ENCODE measurements at places on chromosomes 11 and 22.

DNA sequence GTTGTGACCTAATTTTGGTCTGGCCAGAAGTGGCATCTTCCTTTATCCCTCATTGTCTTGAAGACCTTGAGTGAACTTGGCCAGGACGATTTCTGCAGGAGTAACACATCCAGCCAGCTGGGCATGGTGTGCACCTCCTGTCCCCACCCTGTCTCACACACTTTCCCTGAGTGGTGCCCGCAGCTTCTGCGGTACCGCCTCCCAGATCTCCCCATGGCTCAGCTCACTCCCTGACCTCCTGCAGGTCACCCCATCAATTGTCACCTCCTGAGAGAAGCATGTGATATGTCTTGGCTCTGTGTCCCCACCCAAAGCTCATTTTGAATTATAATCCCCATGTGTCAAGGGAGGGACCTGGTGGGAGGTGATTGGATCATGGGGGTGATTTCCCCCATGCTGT lies 50.2 kb upstream of the TP53I11 start:
- no peak for DNase-seq

DNA sequence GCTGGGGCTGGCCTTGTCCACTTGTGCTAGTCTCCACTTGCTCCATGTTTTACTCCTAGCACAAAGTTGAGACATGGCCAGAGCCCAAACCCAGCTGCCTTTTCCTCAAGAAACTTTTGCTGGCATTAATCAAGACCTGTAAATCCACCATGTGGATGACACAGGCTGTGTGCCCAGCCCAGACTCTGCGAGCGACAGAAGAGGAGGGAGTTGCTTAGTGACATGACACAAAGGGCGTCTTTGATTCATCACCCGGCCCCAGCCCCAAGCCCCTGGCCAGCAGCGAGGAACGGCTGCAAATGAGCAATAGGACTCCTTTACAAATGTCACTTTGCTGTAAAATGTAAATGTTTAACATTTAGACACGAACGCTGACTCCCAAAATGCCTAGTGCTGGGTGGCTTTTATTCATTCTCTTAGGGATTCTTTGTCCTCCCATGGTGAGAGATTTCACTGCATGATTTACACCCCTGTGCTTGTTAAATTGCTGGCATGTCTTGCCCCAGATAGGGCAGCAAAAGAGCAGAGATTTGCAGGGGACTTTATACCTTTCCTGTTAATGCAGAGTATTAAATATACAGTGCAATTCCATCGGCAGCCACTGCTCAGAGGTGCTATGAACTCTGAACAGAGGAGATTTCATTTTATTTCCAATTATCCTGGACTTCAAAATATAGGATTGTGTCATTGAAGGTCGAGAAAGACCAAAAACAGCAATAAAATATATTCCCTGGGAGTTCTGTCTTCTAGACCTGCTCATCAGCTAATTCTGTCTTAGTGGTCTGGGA lies 263.6 kb upstream of the NCAM1 start:
- DNase-seq = no peak

DNA sequence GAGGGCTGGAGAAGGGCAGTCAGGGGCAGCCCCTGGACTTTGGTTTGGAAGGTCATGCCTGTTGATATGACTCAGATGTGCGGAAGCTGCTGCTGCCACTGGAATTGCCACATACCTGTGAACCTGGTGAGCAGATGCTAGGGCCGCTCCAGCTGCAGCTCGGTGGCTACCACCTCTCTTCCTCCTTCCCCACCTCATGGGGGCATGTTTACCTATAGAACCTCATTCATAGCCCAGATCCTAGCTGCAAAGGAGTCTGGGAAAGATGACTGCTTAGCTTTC lies 17.5 kb upstream of the TSPAN18 start:
- DNase-seq = no peak

DNA sequence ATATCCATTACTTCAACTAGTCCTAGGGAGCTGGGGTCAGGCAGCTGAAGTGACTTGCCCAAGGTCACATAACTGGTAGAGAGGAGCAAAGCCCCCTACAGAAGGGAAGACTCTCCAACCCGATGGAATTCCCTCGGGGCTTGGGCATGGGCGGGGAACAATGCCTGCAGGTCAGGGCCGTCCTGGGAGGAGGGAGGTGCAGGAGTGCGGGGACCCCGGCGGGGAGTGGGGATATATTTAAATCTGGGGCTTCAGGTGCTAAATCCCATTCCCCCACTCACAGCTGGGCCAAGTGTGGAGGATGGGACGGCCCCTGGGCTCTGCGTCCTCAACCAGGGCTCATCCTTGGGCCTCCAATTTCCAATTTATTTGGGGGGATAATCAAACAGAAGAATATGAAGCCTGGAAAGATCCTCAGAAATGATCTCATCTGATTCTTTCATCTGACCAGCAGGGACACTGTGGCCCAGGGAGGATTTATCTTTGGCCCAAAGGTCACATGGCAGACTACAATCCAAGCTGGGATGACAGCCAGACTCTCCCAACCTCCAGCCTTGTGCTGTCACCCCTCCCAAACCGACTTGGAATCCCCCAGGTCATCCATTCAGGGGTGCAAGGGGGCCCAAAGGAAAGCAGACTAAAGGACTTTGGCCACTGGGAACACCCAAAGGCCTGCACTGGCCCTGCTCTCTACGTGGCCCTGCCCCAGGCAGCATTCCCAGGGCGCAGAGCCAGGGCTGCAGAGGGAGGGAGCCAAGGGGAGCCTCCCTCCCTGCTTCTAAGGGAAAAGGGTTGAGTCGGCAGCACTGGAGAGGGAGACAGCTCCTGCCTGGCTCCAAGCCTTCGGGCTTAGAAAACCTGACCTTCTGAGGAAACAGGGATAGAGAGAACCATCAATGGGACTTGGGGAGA lies 8.7 kb upstream of the C1QTNF6 start:
- DNase-seq = no peak

DNA sequence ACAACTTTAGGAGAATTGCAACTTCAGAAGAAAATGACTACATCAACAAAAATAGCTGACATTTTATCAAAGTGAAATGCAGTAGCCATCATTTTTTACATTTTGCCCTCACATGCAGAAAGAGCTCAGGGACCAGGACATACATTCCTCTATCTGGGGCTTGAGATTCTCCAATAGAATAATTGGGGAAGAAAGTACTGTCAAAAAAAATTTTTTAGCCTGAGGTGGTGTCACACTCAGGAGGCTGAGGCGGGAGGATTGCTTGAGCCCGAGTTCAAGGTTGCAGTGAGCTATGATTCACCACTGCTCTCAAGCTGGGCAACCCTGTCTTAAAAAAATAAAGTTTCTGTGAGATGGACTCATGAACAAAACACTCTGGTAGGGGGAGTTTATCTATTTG lies 32.2 kb upstream of the DEPDC7 start:
- DNase-seq = no peak

DNA sequence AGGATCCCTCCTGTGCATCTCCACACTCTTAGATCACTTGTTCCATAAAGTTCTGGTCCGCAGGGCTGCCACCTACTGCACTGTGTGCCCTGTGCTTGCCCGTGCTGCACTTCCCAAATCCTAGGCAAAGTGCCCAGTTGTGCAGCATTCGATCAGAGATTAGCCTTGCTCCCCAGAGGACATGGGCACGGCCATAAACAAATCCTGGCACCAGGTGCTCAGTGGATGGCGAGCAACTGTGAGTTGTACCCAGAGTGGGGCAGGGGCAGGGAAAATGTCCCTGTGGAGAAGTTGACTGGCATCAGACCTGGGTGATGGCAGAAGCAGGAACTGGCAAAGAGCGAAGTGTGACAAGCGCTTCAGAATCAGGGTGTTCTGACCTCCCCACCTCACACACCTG lies 4.7 kb downstream of the FADS2 start:
- no peak for DNase-seq
